ENCODE measurements at places on chromosomes 7 and 10.

DNA sequence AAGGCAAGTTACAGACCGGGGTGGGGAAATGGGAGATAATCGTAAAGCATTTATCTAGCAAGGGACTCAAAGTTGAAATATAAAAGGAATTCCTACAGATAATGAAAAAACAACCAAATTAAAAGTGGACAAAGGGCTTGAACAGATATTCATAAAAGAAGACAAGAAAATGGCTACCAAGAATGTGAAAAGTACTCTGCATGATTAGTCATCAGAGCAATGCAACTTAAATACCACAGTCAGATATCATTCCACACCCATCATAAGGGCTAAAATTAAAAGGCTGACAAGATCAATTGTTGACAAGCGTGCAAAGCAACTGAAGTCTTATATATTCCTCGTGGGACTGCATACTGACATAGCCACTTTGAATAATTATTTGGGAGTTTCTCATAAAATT lies 124.6 kb upstream of the RSU1 start:
- no peak for DNase-seq

- DNase-seq, result no peak
Measured at GRCh38 chr7:74010407-74010806, 17.6 kb upstream of the ELN start.

DNA sequence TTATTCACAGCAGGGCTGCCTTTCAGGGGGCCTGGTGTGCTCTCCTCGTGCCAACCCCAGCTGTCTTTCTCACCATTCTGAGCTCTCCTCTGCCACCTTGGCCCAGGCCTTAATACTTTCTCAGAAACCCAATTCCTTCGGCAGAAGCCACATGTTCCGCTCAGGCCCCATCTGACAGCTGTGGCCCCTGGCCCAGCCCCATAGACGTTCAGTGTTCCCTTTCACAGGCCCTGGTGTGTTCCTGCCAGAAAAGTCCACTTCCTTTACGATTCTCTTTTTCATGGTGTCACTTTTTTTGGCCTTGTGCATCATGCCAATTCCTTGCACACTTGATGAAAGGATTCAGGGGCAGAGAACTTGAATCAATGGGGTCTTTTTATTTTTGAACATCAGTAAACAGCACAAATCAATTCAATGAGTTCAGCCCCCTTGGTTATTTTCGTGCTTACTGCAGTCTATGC lies 15.9 kb upstream of the GPNMB start:
- DNase-seq, result no peak

DNA sequence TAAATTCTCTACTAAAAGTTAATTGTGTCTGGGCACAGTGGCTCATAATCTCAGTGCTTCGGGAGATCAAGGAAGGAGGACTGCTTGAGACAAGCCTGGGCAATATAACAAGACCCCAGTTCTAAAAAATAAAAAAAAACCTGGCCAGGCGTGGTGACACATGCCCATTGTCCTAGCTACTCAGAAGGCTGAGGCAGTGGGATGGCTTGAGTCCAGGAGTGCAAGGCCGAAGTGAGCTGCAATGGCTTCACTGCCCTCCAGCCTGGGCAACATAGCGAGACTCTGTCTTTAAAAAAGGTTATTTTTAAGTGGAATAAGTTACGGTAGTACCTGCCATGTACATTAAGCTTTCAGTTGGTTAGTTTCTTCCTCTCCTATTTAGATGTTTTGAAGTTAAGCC lies 28.9 kb downstream of the CDK14 start:
- no peak for DNase-seq

GRCh38 chr10:127356360-127356759 lies 160.0 kb upstream of the INSYN2A start:
- DNase-seq, result no peak

- no peak for DNase-seq
Measured at GRCh38 chr7:66837661-66838060, 83.4 kb upstream of the TMEM248 start.

- no peak for DNase-seq
Measured at GRCh38 chr7:127252778-127253280, at the start of gene GRM8. TSS of gene GRM8 (minus strand) at chr7:127252941.

DNA sequence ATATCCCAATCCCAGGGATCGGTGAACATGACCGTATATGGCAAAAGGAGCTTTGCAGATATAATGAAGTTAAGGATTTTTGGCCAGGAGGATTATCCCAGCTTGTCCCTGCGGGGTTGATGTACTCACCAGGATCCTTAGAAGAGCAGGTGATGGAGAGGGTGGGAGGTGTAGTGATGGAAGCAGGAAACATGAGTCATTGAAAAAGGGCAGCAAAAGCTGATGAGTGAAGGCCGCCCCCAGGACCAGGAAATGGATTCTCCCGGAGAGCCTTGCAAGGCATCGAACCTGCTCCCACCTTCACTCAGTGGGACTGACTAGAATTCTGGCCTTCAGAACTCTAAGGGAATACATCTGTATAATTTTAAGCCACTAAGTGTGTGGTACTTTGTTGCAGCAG lies 5.2 kb upstream of the NUPR2 start:
- DNase-seq, result no peak

- no peak for DNase-seq
Measured at GRCh38 chr10:97080051-97080776, 105.5 kb downstream of the SLIT1 start.

DNA sequence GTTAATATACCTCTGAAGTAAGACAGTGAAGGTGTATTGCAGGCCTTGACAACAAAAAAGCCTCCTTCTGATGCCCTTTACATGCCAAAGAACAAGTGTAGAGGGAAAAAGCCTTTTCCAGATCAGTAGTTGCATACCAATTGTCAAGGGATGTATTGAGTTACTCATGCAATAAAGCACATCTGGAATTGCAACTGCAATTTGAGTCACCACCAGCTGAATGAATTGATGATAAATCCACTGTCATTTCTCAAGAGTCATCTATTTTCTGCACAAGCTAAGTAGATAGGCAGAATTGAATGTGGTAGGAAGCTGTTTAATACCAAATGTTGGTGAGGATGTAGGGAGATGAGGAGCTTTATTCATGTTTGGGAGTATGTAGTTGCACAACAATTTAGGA lies 325.9 kb upstream of the SMIM30 start:
- DNase-seq, result no peak

- DNase-seq, result no peak
Measured at GRCh38 chr7:1895664-1896515, 225.8 kb downstream of the ELFN1 start.

DNA sequence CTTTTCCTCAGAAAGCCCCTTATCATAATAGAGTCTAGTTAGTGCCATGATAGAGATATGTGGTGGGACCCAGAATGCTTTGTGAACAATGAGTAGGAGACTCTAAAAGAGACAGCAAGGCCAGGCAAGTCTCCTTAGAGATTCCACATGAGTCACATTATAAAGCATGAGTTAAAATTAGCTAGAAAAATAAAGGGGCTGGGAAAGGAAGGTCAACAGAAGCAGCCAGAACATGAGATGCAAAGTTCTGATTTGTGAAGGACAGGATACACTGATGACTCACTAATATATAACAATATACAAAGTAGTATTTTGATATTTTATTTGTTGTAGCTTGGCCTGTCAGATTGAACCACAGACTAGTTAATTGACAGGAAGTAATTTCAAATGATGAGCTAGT lies 25.3 kb upstream of the SNX13 start:
- peak; percentile 49 for DNase-seq

- no peak for DNase-seq
Measured at GRCh38 chr7:50560865-50561351, 4.3 kb downstream of the DDC start.

DNA sequence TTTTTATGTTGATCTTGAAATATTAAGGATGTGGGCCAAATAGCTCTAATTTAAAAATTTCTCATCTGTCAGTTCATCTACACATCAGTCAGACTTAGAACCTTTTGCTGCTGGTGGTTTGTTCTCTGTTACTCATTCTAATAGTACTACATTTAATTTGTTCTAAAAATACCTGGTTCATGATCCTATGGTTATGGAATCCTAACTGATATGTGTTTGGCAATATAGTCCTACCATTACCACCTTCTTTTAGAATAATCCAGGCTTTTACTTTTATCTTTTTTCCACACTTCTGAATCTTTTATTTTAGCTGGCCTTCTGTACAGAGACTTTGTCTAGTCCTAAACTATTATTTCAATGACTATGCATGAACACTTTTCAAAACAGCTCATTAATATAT lies 116.9 kb downstream of the SVOPL start:
- DNase-seq, result no peak

DNA sequence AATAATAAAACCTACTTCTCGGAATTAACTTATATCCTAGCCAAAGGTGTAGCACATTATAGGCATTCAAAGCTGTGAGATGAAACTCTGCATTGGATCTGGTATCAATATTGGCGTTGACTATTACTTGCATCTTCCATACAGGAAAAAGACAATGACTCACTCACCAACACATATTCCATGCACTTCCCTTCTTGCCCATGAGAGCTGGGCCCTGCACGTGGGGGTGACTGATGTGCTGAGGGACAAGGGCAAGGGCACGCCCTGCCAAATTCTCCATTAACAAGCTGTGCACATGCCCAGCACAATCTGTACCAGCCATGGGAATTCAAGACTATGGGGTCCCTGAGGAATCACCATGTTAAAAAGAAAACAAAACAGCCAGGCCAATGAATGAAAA lies 188.1 kb upstream of the PDE1C start:
- no peak for DNase-seq

DNA sequence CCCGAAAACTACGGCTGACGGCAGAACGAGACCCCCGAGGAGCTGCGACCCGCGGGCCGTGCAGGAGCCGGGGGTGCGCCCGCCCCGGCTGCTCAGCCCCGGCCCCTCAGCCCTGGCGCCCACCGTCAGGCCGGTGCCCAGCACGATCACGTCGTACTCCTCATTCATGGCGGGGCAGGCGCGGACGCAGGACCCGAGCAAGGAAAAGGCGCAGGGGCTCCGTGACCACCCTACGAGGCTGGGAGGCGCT lies 218 bp downstream of the GDI2 start:
- DNase-seq, result no peak

- DNase-seq, result no peak
Measured at GRCh38 chr7:435630-436366, 83.8 kb downstream of the PDGFA start.

DNA sequence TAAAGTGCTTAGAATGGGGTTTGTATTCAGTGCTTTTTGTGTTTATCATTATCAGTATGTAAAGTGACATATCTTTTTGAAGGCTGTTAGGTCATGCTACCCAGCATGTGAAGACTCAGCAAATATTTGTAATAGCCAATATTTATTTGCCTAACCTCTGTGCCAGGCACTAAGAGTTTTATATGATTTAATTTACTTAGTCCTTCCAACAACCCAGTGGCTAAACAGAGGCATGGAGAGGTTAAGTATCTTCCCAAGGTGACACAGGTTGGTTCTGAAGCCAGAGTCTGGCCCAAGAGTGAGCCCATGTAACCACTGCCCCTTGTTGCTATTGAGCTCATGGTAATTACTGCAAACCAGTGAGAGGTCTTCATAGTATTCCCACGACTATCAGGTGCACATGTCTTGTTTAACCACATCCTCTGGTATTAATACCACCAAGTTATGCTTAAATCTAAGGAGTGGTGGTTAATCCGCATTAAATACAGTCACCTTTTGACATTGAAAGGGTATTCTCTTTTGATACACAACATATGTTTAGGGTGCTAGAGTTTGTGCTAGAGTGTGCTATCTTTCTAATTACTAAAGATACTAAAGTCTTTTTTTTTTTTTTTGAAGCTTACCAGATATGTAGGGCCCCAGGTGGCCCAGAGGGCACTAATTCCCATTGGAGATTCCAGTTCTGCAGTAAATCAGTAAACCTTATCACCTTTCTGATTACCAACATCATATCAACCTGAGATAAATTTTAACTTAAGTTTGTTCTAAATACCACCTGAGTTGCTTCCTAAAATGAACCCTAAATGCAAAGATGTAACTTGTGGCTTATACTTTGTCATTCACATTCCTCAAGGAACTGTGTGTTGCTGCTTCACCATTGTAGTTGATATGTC lies 2.9 kb downstream of the ADD3 start:
- no peak for DNase-seq

DNA sequence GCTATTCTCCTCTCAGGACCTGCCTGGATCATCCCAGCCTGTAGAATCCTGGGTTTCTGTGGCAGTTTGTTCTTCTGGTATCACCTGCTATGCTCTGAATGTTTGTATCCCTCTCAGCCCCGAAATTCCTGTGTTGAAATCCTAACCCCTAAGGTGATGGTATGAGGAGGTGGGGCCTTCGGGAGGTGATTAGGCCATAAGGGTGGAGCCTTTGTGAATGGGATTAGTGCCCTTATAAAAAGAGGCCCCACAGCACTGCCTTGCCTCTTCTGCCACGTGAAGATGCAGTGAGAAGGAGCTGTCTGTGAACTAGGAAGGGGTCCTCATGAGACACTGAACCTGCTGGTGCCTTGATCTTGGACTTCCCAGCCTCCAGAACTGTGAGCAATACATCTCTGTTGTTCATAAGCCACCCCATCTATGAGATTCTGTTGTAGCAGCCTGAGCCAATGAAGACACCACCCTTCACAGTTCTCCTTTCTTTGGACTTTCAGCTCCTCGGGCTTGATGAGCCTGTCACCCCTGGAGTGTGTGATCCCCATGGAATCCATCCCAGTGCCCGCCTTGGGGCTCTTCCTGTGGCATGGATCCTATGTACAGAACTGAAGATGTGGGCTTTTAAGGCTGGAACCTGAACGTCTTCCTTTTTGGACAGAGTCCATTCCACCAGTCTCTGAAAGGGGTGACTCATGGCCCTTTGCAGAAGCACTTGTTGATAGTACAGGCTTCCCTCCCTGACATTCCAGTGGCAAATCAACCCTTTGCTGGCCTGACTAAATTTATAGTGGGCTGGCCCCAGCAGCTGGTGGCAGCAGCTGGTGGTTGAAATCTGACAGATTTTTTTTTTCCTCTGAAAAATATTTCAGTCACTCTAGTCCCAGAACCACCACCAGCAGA lies 138.0 kb downstream of the TACC2 start:
- no peak for DNase-seq

DNA sequence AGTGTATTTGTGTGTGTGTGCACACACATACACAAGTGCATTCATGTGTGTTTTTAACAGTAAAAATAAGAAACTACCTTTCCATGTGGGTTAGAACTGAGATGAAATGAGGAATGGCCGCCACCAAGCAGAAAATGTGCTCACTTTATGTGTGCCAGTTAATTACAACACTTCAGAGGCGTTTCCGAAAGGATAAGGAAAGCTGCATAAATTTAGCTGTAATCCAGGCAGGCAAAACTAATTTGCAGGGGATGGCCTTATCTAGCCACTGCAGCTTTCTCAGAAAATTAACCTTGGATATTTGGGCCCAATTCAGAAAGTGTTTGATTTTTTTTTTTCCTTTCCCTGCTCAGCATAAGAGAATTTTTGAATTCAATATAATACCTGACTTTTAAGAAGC lies 328.8 kb upstream of the PHF14 start:
- no peak for DNase-seq

GRCh38 chr10:51567271-51567670 lies 132.1 kb downstream of the CSTF2T start:
- no peak for DNase-seq

DNA sequence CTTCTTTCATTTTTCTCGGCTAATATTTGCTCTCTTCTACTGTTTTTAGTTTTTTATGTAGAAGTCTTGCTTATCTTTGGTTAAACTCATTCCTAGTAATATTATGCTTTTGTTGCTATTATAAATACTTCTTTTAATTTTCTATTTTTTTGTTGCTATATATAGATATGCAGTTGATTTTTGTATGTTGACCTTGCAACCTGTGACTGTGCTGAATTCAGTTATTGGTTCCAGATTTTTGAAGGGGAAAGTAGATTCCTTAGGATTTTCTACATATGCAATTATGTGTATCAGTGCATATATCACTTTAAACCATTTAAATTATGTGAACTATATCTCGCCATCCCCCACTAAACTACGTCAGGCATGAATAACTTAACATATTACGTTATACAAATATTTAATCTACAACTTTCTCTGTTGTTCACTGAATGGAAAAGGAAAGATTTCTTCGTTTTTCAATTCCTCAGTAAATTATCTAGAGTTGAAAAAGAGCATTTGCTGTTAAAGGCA lies 71.5 kb downstream of the IDE start:
- no peak for DNase-seq
